Trophoblast cell (in vitro differentiated cells and primary cell): ENCODE measurements at places on chromosomes 5 and 9.

DNA sequence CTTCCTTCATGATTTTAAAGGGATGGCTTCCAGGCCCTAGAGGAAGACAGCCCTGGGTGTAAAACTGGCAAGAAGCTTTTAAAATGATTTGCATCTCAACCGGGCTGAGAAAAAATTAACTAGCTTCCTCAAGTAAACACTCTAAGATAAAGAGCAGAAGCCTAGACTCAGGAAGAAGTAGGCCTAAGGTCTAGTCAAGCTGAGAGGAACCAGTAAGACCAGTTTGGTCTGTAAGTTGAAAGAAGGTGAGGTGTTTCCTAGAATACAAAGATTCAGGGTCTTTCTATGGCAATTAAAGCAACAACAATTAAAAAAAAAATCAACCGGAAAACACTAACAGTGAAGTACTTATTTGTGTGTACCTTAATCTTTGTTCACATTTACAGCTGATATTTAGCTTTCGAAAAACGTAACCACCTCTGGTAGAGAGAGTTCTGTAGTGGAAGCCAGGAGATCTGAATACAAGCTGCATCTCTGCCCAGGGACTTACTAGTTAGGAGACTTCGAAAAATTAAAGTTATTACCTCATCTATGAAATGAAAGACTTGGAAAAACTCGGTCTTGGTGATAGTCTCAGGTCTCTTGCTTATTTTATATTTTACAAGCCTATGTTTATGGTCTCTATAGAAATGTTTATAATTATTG, 75.7 kb downstream of the TUSC1 start:
- peak; percentile 84 for DNase-seq

DNA sequence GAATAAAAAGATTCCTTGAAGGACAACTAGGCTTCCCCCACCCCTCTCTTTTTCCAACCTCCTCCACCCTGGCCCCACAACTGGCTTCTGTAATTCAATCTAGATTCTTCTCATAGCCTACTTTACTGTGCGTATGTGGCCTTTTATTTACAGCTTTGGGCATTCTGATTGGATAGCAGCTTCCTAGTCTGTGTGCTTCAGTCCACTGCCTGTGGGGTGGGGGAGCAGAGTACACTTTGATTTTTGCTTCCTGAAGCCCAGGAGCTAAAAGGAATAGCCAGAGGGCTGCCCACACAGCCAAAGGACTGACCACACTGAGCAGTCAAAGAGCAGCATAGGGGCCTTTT, 30.4 kb downstream of the RUSC2 start:
- peak; percentile 69 for DNase-seq

DNA sequence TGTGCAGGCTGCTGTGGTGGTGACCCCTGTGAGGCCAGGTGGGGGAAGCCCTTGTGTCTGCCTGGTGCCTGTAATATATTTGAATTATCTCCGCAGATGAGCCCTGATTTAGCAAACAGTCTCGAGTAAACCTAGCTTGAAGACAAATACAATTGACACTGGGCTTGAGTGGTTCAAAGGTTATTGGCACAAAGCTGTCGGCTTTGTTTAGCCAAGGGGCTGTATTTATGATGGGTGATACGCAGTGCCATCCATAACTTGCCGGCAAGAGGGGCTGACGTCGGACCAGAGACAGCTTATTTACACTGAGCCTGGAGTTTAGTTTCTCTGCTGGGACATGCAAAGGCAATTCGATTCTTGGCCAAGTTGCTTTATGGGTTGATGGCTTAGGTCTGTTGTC, 20.0 kb upstream of the PITX1 start:
- DNase-seq, result no peak

DNA sequence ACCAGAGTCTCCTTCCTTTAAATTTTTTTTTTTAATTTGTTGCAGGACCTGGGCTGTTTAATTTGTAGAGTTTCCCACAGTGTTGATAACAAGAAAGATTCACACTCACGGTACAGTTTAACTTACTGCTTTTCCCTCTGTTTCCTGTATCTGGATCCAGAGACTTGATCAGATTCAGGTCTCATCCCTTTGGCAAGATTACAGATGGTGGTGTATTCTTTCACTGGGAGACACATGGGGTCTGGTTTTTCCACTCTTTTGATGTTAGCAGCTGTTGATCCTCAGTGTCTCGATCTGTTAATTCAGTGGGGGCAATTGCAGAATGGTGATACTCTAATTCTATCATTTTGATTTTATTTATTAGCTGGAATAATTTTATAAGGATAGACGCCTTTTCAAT, 75.4 kb upstream of the TNFAIP8 start:
- DNase-seq, result no peak

- no peak for DNase-seq
Measured at GRCh38 chr5:16450163-16450562, 15.4 kb downstream of the ZNF622 start.

DNA sequence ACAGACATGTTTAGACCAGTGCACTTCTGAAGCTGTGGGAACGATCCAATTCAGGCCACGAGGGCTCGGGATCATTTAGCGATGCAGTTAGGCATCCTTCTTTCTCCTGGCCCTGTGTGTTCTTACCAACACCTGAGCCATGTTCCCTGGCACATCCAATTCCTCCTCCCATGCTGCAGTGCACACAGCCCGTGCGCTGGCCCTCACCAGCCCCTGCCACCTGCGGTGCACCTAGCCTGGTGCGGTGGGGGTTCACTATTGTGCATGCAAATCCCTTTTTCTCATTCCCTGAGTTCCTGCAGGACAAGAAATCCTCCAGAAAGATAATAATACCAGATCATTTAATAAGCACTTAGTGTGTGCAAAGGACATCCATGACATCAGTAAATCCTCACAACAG, 53.5 kb downstream of the NEURL1B start:
- no peak for DNase-seq

- DNase-seq, result no peak
Measured at GRCh38 chr9:16883586-16883985, 13.1 kb upstream of the BNC2 start.

GRCh38 chr9:116765011-116765410, 77.9 kb downstream of the TRIM32 start:
- DNase-seq, result no peak

DNA sequence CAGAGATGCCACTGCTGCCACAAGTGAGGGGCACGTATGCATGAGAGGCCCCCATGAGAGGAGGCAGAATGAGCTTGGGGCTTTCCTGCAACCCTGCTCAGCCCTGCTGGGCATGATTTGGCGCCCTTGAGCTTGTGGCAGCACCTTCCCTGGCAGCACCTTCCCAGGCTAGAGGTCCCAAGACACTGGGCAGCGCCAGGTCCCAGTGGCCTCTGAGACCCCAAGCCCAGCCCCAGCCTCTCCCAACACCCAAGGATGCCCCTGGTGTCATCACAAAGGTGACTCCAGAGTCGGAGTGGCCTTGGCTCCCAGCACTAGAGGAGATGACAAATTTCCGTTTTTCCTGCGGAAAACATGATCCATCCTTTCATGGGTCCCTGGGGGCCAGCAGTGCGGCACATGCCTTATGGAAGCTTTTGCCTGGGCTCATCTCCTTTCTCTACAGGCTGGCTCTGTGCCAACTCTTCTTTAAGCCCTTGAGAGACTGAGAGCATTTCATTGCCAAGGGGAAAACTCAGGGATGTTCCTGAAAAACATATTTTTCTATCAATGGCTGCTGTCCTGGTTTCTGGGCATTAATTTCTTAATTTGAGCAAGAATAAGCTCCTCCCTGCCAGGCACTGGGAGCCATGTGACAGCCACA, 77.1 kb upstream of the ADAMTS2 start:
- no peak for DNase-seq

GRCh38 chr9:129146441-129146941, 31.6 kb downstream of the IER5L start:
- no peak for DNase-seq

DNA sequence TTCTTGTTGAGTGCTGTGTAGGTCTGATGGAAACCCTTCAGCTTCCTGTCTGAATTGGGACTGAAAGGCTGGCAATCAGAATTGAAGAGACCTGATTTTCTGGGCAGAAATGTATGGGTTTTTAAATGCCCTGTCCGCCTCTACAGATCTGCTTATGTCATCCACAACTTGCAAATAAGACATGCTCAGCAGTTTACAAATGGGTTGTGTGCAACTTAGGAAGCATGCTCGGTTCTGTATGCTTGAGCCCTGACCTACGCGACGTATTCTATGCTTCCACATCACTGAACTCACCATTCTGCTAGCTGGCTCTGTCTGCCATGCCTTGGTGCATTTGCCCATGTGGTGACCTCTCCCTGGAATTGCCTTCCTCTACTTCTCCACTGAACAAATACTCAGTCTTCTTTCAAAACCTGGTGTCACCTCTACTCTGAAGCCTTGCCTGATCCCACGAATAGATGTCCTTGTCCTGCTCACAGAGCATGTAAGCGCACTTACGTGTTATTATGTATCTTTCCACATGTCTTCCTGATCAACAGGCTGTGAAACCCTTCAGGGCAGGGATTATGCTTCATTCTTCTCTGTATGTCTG, 194.2 kb downstream of the ERCC6L2 start:
- DNase-seq, result no peak

GRCh38 chr5:2193542-2194235, 311.0 kb upstream of the IRX4 start:
- no peak for DNase-seq

- peak; percentile 13 for DNase-seq
Measured at GRCh38 chr9:76756268-76756640, 8.0 kb upstream of the PCA3 start.

DNA sequence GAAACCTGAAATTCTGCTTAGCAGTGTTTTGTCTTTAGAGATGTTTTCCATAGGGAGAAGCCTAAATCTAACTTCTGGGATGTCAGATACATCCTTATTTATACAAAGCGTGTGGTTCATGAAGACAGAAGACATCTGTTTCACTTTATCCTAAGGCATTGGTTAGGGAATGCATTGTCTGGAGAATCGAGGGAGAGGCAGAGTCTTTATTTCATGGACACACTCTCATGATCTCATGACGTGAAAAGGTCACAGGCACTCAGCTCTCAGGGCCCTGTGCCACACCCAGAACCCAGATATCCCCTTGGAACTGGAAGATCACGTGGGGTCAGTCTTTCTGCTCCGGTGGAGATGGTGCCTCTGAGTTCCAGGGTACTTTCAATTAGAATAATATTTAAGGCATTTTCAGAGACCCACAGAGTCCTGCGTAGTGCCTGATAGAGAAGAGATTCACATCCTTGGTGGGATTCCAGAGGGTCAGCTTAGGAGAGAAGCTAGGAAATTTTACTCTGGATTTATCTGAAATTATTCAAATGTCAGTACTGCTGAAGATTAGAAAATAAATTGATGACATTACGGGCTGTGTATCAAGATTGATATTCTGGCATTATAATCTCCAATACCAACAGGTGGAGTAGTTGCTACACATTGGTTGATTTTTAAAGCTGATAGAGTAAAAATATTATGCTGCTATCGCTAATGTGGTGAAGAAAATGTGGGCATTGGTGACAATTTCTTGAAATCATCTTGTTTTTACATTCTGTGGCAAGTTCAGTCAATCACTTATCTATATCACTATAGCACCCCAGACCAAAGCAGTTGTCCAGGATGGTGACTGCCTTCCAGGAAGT, 378.3 kb downstream of the MTRR start:
- DNase-seq, result no peak

- DNase-seq, result no peak
Measured at GRCh38 chr9:35540315-35540714, 50.4 kb downstream of the RUSC2 start.
